ENCODE measurements at places on chromosomes 7 and 10. TPM values are rescaled to one million over a fixed set of nuclear protein-coding genes. Genes with fewer than 3 reads are reported as not detected.

DNA sequence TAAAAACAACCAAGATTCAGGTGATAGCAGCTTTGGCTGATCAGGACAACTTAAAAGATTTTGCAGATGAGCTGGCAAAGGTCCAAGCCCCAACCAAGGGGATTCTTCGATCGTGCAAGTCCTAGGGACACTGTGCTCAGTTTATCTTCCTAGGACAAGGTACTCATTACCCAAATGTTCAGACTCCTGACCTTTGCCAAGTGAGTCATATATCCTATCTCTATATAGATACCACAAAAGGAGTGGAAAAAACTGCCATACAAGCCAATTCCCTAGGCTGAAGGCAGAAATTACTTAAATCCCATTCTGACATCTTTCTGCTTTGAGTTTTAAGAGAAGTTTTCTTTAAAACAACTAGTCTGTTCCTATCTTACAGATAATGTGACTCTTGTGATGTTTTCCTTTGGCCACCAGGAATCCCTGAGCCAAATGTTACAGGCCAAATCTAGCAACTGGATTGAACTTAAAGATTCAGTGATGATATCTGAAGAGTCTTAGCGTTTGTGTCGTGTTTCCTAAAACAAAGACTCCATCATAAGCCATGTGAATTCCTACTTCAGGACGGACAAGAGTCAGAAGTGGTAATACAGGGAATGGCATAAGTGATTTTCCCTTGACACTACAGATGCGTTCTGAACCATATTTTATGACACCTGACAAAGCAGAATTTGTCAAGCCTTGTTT, 142.6 kb upstream of the ASAH2 start:
- H3K36me3 ChIP-seq, result no peaks in the 10 kb centered on the region
- DNase-seq, result no peak
- H3K27ac ChIP-seq, result peak overlapping the region; percentile 98
- no peak overlapping the region for H3K4me3 ChIP-seq
- H3K27me3 ChIP-seq, result no peaks in the 10 kb centered on the region

DNA sequence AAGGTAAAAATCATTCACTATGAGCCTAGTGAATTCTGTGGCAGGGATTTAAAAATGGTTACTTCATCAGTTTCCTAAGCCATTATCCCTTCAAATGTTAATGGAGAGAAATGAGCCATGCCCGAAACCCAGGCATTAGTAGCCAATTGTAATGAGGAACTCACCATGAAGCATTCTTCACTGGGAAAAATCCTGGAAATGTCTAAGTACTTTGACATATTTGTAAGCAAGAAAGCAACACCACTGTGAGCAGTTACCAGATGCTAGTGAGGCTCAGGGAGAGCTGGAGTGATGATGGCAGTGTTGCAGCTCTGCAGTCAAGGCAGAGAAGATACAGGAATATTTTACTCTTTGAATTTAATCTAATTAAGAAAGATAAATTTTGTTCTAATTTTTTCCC, 220.0 kb upstream of the MBL2 start:
- no peaks in the 10 kb centered on the region for H3K36me3 ChIP-seq
- no peak overlapping the region for H3K4me3 ChIP-seq
- no peaks in the 10 kb centered on the region for H3K4me1 ChIP-seq
- no peak overlapping the region for H3K27ac ChIP-seq
- H3K27me3 ChIP-seq, result no peaks in the 10 kb centered on the region

DNA sequence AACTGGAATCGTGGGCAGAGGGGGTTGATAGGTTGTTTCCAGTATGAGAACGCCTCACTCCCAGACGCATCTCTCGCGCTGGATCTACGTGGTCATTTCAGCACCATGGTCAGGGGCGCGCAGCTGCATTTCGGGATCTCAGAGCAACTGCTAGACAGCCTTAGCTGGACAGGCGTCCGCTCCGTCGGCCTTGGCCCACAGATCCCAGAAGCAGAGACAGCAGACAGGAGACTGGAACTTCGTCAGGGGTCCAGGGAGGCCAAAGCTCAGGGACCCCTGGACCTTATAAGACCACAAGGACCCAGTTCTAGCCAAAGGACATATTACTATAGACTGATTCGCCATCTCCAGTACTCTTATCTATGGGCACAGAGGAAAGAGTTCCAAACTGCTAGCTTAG, 5.3 kb downstream of the NEUROG3 start:
- no peaks in the 10 kb centered on the region for H3K36me3 ChIP-seq
- peaks cover 10% of the 10 kb centered on the region for H3K4me1 ChIP-seq
- H3K27me3 ChIP-seq, result peaks cover 57% of the 10 kb centered on the region
- DNase-seq, result no peak
- no peak overlapping the region for H3K27ac ChIP-seq

GRCh38 chr7:114548081-114548980, 133.7 kb downstream of the FOXP2 start:
- no peak overlapping the region for H3K27ac ChIP-seq
- no peak overlapping the region for H3K4me3 ChIP-seq
- H3K27me3 ChIP-seq, result no peaks in the 10 kb centered on the region
- no peaks in the 10 kb centered on the region for H3K36me3 ChIP-seq
- DNase-seq, result no peak
- no peaks in the 10 kb centered on the region for H3K4me1 ChIP-seq

- H3K4me3 ChIP-seq, result no peak overlapping the region
- H3K27me3 ChIP-seq, result no peaks in the 10 kb centered on the region
- peaks cover 77% of the 10 kb centered on the region for H3K4me1 ChIP-seq
- H3K36me3 ChIP-seq, result peaks cover 24% of the 10 kb centered on the region
- no peak overlapping the region for H3K27ac ChIP-seq
These were observed 15.2 kb downstream of the PIK3AP1 start for GRCh38 chr10:96705134-96705533.

- no peak overlapping the region for H3K27ac ChIP-seq
- no peaks in the 10 kb centered on the region for H3K27me3 ChIP-seq
- no peak for DNase-seq
- H3K4me1 ChIP-seq, result no peaks in the 10 kb centered on the region
These were observed 197.2 kb upstream of the FRMD4A start for GRCh38 chr10:14527915-14528314.

- peak; percentile 93 for DNase-seq
- H3K27ac ChIP-seq, result no peak overlapping the region
- no peak overlapping the region for H3K4me3 ChIP-seq
- H3K4me1 ChIP-seq, result peaks cover 14% of the 10 kb centered on the region
- no peaks in the 10 kb centered on the region for H3K36me3 ChIP-seq
- no peaks in the 10 kb centered on the region for H3K27me3 ChIP-seq
These were observed 165.9 kb downstream of the DNAJB6 start for GRCh38 chr7:157502701-157503111.

DNA sequence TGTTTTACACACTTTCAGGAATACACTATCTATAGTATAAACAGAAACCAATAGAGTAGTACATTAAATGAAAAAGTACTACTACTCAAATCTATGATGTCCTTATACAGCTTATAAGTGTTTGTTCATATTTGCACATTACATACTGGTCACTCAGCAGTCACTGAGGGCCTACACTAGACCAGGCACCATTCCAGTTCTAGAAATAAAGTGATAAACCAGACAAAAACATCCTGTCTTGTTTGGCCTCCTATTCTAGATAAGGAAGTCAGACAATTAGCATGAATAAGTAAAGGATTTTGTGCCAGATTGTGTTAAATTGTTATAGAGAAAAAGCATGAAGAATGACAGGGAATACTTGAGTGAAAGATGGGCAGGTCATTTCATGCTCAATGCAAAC, 219.0 kb downstream of the CRPPA start:
- no peaks in the 10 kb centered on the region for H3K4me1 ChIP-seq
- no peak for DNase-seq
- no peak overlapping the region for H3K27ac ChIP-seq
- H3K36me3 ChIP-seq, result no peaks in the 10 kb centered on the region
- H3K4me3 ChIP-seq, result no peak overlapping the region
- no peaks in the 10 kb centered on the region for H3K27me3 ChIP-seq

DNA sequence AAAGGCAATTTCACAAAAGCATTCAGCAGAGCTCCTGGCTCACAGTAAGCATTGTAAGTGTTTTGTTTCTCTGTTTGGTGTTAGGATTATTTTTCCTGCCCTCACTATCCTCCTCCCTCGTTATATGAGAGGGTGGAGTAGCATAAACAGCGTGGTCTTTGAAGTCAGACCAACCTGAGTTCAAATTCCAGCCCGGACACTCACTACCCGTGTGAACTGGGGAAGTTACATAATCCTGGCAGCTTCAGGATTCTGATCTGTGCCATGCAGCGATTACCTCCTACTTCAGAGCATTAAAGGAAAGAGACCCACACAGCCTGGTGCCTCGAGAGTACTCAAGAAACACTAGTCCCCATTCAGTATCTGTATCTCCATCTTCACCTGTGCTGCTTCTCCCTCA, 386.5 kb downstream of the INHBA start:
- no peak overlapping the region for H3K27ac ChIP-seq
- H3K4me3 ChIP-seq, result no peak overlapping the region

GRCh38 chr7:127718340-127718679, 66.3 kb downstream of the SND1 start:
- no peaks in the 10 kb centered on the region for H3K4me1 ChIP-seq
- H3K4me3 ChIP-seq, result no peak overlapping the region
- H3K36me3 ChIP-seq, result peaks cover 62% of the 10 kb centered on the region
- no peak overlapping the region for H3K27ac ChIP-seq
- DNase-seq, result no peak

DNA sequence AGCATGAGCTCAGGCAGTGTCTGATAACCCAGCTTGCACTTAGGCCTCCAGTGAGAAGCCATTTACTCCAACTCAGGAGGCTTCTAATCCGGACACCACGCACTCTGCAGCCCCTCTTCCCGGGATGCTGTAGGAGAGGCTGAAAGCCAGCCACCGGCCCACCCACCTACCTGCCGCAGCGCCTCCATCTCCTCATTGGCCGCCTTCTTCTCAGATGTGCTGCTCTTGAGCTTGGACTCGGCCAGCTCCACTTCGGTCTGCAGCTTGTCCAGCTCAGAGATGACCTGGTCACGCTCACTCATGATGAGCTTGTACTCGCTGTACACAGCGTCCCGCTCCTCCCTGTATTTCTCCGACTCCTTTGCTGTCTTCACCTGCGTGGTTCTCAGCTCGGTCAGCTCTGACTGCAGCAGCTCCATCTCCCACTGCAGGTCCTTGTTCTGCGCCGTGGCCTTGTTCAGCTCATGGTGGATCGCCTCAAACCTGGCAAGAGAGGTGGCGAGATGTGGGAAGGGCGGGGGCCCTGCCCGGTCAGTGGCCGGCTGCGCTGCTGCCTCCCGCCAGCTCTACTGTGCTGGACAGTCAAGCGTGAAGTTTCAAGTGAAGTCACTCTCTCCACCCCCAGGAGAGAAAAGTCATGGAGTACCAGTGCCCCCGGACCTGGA, 84.7 kb downstream of the DLG5 start:
- no peaks in the 10 kb centered on the region for H3K36me3 ChIP-seq
- no peak overlapping the region for H3K4me3 ChIP-seq
- DNase-seq, result no peak
- H3K27ac ChIP-seq, result no peak overlapping the region

DNA sequence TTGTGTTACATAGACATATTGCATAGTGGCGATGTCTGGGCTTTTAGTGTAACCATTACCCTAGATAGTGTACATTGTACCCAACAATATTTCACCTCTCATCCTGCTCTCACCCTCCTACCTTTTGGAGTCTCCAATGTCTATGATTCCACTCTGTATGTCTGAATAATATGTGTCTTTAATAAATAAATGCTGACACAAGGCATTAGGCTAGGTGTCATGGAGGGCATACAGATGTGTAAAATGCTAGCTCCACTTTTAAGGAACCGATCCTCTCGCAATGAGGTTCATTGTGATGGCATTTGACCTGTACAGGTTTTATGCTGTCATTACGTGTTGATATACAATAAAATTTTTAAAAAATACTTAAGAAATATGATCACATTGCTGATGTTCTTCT, 74.3 kb downstream of the NEBL start:
- no peaks in the 10 kb centered on the region for H3K36me3 ChIP-seq
- H3K27ac ChIP-seq, result no peak overlapping the region
- no peak overlapping the region for H3K4me3 ChIP-seq
- no peak for DNase-seq
- H3K4me1 ChIP-seq, result no peaks in the 10 kb centered on the region

DNA sequence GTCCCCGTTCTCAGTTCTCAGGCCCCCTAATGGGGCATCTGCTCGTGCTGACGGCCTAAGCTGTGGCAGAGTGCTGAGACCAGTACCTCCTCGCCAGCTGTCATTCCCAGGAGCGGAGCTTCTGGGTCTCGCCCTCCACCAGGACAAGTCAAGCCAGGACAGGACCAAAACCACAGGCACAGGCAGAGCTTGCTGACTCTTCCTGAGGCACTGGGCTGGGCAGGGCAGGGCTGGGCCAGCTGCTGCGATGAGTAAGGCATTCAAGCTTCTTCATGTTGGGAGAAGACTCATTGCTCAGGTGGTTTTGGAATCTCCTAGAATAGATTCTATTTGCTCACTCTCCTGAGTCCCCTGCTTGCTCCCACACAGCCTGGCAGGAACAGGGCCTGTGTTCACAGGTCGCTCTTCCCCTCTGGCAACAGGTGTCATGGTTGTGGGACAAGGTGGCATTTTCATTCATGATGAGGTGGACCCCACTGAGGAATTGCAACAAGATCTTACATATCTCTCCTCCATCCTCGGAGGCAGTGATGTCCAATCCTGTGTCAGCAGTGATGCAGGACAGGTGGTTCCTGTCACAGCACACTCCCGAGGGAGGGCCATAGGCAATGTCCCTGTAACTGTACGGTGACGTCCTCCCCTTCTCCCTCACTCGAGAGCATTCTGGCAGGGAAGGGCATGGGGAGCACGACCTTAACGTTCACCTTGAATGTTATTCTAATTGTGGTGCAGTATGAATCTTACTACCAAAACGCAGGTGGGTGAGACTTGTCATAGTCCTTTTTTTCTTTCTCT, 17.0 kb upstream of the SH3PXD2A start:
- H3K27ac ChIP-seq, result no peak overlapping the region
- no peaks in the 10 kb centered on the region for H3K4me1 ChIP-seq

DNA sequence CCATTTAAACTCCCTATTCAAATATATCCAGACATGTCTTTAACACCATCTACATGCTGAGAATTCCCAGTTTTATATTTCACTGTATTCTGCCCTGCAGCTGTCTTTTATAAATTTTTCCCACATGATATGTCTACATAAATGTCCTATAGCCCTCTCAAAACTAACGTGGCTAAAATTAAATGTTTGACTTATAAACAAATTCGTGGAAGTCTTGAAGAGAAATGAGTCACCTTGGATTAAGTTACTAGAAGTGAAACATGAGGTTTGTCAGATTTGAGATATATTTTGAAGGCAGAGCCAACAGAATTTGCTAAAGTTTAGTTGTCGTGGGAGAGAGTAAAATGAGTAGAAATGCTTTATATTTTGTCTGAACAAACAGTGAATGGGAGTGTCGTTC, 386.9 kb upstream of the CNTNAP2 start:
- H3K27me3 ChIP-seq, result no peaks in the 10 kb centered on the region
- no peaks in the 10 kb centered on the region for H3K4me1 ChIP-seq
- no peaks in the 10 kb centered on the region for H3K36me3 ChIP-seq
- no peak overlapping the region for H3K4me3 ChIP-seq
- no peak for DNase-seq
- H3K27ac ChIP-seq, result no peak overlapping the region

The TDRD1 gene
- polyA plus RNA-seq, result not detected

The NRAP gene
- polyA plus RNA-seq, result not detected

The OR2A42 gene
- polyA plus RNA-seq, result not detected

The OPALIN gene
- polyA plus RNA-seq, result not detected

The SGCE gene
- polyA plus RNA-seq, result not detected

The ADAM22 gene
- polyA plus RNA-seq, result 0.17 TPM

The ASB10 gene
- not detected for polyA plus RNA-seq

The TAS2R5 gene
- polyA plus RNA-seq, result 1.5 TPM

The DGKB gene
- not detected for polyA plus RNA-seq

Measured in CD14-positive monocyte (primary cell).